ENCODE measurements at places on chromosomes 11 and 22.

- DNase-seq = peak; percentile 59
Measured at GRCh38 chr11:100687630-100688395, 725 bp downstream of the ARHGAP42 start.

- no peak for DNase-seq
Measured at GRCh38 chr11:116695657-116696254, 77.0 kb downstream of the BUD13 start.

DNA sequence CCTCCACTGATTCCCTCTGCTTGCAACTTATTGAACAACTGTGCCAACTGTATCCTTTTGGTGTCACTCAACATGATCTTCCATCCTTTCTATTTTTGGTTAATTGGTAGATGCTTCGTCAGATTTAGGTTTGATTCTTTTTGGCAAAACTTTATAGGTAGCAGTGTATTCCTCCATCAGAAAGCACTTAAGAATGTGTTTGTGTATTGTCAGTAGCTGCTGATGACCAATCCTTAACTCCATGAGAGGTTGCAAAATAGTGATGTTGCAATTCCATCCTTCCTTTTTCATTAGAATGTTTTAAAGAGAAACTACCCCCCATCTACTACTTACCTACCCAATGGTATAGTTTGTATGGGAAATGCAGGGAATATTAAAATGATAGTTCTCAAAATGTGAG lies 22.1 kb downstream of the FAM76B start:
- no peak for DNase-seq

DNA sequence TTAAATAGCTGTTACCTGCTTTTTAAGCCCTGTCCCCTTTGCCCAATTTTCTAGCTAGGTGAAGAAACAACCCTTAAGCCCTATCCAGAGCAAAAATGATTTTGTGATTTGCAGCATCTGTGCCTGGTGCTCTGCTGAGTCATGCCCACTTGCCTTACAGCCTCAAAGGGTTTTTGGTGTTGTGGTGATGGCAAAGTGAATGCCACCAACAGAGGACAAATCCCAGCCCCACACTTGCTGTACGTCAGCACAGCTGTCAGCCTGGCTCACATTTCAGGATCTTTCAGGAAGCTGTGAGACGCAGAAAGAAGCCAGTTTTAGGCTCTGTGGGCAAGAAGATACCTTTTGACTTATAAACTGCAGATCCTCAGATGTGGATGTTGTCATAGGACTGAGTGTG lies 401.7 kb downstream of the TENM4 start:
- no peak for DNase-seq

DNA sequence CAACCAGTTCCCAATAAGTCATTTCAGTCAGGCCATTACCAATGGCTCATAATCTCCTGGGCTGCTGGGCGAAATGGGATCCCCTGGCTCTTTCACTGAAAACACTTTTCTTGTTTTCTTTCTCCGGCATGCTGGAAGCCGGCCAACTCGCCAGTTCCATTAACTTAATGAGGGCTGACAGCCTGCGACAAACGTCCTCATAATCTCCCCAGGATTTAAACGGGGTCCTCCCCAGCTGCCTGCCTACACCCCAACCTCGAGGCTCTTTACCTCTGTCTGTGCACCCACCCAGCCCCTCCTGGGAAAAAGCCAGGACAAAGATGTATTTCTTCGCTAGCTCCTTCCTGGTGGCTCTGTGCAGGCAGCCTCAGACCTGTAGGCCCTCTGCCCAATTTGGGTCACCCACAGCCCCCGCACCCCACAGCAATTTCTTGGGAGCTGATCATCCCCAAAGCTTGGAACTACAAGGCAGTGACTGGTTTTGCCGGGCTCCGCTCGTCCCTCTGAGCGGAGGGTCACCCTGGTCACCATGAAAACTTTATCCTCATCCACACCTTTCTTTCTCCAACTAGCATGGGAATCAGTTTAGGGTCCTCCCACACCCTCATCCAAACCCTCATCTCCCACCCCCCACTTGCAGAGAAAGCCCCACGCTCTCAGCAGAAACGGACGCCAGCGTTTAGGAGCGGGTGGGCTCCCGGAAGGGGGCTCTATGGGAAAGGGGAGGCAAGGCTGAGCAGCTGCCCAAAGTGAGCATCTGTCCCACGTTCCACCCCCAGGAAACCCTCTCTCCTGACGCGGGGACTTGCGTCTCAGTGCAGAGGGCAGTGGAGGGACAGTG lies 51.1 kb upstream of the KCNQ1OT1 start:
- no peak for DNase-seq

- DNase-seq = no peak
Measured at GRCh38 chr22:42294034-42294985, 23.9 kb upstream of the TCF20 start.

GRCh38 chr11:34575261-34575660 lies 45.6 kb upstream of the EHF start:
- no peak for DNase-seq
